ENCODE measurements at places on chromosomes 3 and 15. TPM values are rescaled to one million over a fixed set of nuclear protein-coding genes. Genes with fewer than 3 reads are reported as not detected.

DNA sequence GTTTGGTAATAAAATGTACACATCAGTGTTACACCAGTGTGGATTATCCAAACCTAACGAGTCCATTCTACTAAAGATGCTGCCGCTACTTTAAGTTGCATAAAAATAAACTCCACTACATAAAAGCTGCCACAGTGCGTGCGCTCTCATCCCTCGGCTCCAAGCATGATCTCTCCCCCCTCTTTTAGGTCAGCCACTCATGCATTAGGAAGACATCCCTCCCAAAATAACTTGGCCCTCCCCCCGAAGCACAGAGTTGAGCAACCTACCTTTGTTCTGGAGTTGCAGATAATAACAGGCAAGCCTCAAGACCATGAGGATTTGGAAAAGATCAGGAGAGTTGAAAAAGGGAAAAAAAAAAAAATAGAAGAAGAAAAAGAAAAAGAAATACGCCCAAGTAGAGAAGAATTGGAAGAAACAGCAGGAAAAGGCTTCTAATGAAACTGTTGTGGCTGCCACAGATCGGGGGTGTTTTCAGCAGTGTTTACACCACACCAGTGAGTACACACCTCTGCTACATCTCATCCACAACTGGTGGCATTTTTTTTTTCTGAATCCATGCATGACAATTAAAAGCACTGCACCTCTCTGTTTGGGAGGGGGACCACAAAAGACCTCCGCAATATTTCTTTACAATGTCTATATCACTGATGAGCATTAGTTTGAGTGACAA is 339.2 kb downstream of the FOXP1 start:
- no peak for DNase-seq

- DNase-seq, result no peak
These were observed 172.4 kb upstream of the IQSEC1 start for GRCh38 chr3:13245615-13245978.

DNA sequence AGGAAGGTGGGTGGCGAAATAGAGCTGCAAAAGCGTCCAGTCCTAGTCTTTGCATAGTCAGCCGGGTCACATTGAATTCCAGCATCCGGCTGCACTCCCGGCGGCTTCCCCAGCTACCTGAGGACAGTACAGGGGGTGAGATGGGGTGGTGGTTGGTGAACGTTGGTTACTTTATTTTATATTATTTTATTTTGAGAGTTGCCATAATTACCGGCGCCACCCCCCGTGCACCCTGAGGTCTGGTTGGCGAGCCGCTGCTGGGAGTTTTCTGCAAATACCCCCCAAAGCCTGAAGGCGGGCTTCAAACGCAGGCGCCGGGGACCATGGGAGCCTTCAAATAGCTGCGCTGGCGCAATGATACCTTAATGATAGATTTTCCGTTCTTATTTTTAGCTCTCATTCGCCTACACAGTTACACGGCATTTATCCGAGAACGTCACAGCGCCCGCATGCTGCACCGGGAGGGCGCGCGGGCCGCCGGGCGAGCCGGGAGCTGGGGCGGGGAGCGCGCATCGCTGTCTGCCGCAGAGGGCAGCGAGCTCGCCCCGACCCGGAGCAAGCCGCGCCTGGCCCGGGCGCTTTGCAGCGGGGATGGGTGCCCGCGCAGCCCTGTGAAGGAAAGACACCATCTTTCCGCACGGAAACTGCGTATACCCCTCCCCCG is 756 bp upstream of the RASGRF1 start:
- no peak for DNase-seq

DNA sequence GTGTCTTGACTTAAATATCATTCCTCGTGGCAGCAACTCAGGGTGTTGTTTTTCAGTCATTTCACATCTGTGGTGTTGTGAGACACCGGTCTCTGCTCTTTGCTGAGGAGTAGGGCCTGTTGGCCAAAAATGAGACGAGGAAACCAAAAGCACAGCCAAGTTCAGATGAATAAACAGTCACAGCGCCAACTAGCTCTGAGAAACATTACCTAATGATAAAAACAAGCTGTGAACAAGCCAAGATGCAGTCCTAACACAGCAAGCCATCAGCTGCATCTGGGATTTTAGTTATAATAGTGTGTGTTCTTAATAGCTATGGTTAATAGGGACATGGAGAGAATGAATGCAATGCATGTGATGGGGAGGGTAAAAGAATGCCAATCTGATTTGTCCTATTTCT is 843.4 kb upstream of the DPPA4 start:
- no peak for DNase-seq

DNA sequence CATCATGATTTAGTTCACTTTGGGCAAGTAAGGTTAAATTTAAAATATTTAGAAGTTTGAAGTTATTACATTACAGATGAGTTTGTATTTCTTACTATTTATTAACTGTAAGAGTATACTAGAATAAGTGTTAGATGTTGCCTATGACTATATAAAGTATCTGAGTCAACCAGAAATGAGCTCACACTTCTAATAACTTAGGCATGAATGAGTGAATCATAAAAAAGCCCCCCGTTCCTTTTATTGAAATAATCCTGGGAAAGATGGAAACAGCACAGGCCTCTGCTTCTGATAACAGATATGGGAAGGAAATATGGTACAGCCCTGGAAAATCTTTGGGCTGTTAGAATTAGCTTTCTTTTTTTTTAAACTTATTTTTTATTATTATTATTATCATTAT is 66.6 kb upstream of the TGFBR2 start:
- no peak for DNase-seq

DNA sequence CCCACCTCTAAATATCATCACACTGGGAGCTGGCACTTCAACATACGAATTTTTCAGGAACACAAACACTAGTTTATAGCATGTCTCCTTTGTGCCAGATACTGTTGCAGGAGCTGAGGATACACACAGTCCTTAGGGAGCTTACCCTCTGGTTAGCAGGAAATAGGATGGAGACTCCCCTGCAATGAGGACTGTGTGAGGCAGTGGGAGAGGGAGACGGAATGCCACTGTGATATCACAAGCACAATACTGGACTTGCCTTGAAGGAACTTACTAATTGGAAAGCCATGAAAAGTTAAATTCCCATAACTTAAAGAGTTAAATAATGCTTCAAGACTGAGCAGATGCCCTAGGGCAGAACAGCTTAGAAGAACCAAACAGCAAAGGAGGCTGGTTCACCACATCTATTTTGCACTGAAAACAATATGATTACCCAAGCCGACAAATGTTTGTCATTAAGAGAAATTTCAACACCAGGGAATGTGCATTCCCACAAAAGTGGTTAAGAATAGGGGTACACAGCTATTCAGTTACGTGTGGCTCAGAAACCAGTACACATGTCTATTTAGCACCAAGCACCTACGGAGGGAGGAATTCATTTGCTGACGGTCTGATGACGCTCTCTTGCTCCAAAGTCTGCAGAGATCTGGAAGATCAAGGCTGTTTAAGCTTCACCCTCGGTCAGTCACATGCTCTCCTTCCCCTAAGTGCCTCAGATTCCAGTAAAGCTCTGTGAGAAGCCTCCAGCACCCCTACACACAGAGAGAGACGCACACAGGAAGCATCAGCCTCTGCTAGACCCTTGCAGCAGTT is 5.2 kb downstream of the TBC1D2B start:
- peak; percentile 71 for DNase-seq

DNA sequence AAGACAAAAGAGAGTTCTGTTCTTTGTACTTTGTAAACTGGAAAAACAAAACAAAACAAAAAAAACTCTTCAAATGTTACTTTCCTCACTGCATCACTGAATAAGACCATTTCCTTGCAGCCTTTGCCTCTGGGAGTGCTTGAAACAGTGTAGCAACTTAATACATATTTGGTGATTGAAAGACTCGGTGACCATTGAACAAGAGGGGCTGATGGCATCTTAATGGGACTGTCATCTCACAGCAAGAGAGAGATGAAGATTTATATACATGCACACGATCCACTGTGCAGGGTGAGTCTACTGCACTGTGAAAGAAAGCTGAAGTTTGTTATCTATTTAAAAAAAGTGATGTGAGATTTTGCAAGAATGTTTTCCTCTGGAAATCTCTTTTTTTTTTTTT is 111.9 kb upstream of the KLHL25 start:
- no peak for DNase-seq

GRCh38 chr15:73570355-73571032 is 62.7 kb downstream of the NPTN start:
- no peak for DNase-seq

- no peak for DNase-seq
These were observed 1.8 kb upstream of the CCR9 start for GRCh38 chr3:45884368-45885201.

DNA sequence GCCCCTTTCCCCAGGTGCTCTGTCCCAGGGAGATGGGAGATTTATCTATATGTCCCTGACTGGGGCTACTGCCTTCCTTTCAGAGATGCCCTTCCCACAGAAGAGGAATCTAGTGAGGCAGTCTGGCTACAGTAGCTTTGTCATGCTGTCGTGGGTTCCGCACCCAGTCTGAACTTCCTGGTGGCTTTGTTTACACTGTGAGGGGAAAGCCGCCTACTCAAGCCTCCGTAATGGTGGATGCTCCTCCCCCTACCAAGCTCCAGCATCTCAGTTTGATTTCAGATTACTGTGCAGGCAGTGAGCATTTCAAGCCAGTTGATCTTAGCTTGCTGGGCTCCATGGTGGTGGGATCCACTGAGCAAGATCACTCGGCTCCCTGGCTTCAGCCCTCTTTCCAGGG is 35.4 kb upstream of the SLC7A14 start:
- DNase-seq, result no peak

GRCh38 chr3:178195824-178196223 is 340.4 kb upstream of the KCNMB2 start:
- DNase-seq, result no peak

GRCh38 chr3:55797084-55797483 is 310.0 kb upstream of the WNT5A start:
- DNase-seq, result no peak

SI gene
- total RNA-seq, result not detected

CLEC3B gene
- total RNA-seq, result 1.8 TPM

SLC28A2 gene
- total RNA-seq, result not detected

SERPINI2 gene
- not detected for total RNA-seq

DALRD3 gene
- 20.9 TPM for total RNA-seq
